Activated T-cell treated with anti-CD3 and anti-CD28 coated beads, Interleukin-2, amount 50 U/mL, for 4 hours (primary cell): ENCODE measurements at places on chromosomes 3 and 15. TPM values are rescaled to one million over a fixed set of nuclear protein-coding genes. Genes with fewer than 3 reads are reported as not detected.
A peak's percentile ranks its signal among the peaks of the same experiment; 100 is the strongest.

Gene SERPINI2
- not detected for total RNA-seq

Gene HCLS1
- total RNA-seq, result 221 TPM

Gene PLA2G4D
- not detected for total RNA-seq

DNA sequence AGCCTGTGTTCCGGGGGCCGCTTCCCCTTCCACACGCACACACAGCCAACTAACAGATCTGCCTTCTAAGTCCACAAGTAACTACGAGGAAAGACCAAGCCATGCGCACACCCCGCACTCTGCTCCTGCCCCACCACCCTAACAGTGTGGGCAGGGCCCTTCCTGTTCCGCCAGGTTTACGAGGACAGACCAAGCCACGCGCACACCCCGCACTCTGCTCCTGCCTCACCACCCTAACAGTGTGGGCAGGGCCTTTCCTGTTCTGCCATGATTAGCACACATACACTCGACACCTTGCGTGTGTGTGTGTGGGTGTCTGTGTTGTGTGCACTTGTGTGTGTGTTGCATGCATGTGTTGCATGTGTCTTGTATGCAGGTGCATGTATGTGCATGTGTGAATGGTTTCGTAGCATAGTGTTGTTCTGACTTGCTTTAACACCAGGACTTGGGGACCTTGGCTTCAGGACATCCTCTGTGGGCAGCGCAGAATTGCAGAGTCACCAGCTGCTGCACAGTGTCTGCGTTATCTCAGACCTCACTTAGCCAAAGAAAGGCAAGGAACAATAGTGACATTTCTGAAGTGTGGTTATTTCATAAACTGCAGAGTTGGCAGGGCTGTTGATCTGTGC, 114.4 kb downstream of the CHSY1 start:
- no peak for DNase-seq

GRCh38 chr3:5002174-5002870, 23.1 kb downstream of the BHLHE40 start:
- peak; percentile 47 for DNase-seq

DNA sequence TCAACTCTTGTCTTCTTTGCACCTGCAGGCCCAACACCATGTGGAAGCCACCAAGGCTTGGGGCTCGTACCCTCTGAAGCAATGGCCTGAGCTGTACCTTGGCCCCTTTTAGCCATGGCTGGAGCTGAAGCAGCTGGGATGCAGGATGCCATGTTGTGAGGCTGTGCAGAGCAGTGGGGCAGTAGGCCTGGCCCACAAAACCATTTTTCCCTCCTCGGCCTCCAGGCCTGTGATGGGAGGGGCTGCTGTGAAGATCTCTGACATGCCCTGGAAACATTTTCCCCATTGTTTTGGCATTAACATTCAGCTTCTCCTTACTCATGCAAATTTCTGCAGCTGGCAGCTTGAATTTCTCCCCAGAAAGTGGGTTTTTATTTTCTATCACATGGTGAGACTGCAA, 58.5 kb downstream of the DPH6 start:
- no peak for DNase-seq

GRCh38 chr15:83818591-83818990, 164.7 kb downstream of the ADAMTSL3 start:
- DNase-seq, result no peak

- no peak for DNase-seq
Observed at GRCh38 chr3:50371133-50371685, 11.9 kb upstream of the TMEM115 start.

DNA sequence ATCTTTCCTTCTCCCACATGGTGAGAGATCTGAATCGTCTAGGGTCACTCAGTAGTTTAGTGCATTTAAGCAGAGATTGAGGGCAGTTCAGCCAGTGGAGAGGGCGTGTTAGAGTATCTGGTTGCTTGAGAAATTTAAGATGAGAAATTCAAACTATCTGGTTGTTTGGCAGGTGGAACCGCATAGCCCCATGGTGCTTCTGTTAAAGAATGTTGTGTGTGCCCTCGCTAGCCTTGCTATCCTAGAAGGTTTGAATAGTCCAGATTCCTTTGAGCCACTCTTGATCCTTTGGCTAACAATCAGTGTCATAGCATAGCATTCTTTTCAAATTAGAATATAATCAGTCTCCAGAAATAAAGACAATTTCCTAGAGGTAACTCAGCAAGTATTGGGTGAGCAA, 32.1 kb downstream of the ABHD17C start:
- DNase-seq, result no peak

DNA sequence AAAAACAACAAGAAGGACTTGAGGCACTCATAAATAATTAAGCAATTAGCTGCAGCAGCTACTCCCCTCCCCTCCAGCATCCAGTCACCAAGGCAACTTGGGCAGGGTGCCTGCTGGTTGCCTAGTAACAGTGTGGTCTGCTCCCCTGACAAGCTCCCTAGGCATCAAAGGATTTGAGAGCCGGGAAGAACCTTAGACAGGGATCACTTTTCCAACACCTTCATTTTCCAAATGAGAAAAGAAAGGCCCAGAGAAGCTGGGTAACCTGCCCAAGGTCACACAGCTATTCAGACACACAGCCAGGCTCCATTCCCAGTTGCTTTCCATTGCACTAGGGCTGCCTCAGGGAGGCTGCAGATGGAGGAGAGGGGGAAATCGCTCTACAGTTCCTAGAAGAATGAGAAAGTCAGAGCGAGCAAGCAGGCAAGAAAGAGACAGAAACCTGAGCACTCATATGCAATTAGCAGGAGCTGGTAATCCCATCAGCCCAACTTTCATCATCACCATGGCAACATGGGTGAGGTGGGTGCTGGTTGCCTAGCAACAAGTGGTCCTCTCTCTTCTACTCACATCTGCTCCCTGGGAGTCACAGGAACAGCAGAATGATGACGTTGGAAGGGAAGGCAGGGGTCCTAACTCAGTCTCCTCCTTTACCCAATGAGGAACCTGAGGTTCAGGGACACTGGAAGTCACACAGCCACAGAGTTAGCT, 3.6 kb upstream of the EIF4E3 start:
- no peak for DNase-seq
